ENCODE measurements at places on chromosomes 1 and 21.

DNA sequence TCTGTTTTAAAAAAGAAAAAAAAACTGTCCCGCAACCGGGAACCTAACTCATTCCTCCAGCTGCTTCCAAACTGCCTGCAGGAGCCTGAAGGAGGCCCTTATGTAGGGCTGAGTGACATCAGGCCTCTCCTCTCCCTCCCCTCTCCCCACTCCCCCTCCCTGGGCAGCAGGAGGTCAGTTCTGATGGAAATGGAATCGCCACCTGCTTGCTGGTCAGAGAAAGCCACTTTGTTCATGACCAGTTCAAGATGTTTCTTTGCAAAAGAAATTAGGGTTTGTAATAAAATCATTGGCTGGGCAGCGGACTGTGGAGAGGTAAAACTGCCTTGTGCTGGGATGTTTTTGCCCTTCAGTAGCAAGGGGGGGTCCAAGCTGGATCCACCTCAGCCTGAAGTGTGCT is at the start of gene MAP1LC3C:
Gene MAP1LC3C, minus strand, starts transcription at position 73 of the 400 bp plus-strand sequence. CDS start 90 bp downstream, outside the sequence.
- no peak for DNase-seq

DNA sequence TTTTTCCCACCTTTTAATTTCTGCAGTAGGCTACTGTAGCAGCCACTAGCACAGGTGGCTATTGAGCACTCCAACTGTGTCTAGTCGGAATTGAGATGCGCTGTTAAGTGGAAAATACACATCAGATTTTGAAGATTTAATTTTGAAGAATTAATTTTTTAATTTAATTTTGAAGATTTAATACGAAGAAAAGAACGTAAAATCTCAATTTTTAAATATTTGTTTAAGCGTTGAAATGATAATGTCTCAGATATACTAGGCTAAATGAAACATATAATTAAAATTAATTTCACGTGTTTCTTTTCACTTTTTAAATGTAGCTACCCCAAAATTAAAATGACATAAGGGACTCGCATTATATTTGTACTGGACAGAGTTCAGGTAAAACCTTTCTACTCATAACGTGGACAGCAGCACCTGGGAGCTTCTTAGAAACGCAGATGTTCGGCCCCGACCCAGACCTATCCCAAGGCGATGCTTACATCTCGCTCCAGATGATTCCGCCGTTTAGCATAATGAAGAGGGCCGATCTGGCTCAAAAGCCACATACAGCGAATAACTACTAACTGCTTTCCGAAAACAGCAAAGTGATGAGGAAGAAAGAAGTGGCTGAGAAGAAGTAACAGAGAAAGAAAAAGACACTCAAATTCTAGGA is 717 bp downstream of the CRYZL1 start:
- no peak for DNase-seq

DNA sequence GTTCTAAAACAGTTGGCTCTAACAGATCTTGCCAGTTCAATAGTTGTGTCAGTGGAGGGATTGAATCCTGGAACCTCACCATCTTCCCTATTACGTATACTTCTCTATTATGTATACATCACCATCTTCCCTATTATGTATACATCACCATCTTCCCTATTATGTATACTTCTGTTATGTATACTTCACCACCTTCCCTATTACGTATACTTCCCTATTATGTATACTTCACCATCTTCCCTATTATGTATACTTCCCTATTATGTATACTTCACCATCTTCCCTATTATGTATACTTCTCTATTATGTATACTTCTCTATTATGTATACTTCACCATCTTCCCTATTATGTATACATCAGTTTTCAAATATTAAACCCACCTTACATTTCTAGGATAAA is 34.4 kb upstream of the HP1BP3 start:
- DNase-seq: no peak

DNA sequence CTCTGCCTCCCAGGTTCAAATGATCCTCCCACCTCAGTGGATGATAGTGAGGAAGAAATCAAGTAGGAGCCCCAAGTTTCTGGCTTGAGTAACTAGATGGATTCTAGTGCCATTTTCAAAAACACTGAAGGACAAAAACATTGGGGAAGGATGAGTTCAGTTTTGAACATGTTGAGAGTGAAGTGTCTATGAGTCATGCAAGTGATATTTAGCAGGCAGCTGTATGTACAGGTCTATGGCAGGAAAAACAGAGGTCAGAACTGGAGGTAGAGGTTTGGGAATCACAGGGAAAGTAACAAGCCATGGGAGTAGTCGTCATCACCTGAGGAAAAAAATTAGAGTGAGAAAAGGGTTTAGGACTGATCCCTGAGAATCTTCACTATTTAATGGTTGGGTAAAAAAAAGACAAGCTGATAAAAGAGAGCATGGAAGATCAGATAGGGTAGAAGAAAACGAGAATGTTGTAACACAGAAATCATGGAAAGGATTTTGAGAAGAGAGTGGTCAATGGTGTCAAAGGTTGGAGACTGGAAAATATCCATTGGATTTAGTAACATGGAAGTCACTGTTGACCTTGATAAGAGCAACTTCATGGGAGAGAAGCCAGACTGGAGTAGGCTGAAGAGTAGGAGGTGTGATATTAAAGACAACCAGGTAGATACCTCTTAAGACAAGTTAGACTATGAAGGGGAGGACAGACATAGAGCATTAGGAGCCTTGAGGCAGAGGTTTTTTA is 53.1 kb downstream of the DIPK1A start:
- no peak for DNase-seq

DNA sequence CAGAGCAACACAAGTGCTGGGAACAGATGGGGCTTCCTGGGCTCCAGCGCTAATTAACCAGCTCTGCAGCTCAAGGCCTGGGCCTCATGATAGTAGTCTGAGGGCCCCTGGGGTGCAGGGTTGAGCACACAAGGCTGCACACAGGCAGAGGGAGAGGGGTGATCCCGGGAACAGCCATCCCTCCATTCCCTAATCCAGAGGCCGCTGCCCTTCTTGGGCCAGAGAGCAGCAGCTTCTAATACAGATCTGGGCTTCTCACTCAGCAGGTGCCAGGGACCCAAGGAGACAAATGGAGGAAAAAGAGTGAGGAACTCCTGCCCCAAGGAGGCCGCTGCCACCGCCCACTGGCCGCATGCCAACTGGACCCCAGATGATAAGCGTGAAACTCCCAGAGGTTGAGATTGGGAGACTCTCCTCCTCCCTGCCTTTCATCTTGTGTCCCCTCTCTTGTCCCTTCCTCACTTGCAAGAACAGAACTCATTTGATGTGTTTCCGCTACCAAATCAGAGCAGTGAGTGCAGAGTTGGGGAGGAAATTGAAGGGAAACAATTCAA is 58.0 kb upstream of the IFNAR2 start:
- DNase-seq: no peak

DNA sequence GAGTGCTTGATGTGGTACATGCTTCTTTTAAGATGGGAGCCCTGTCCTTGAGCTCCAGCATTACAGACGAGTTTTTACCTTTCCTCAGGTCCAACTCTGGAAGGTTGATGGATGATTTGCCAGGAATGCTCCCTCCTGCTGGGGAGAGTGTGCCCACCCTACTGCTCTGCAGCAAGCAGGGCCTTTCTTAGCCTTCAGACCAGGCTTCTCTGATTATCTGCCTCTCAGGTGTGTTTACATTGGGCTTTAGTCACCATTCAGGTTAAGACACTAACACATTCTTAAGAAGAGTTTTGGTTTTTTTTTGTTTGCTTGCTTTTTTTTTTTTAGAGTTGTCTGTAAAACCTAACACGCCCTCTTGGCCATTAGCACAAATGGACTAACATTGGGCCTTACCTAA is 301.8 kb downstream of the KCNT2 start:
- no peak for DNase-seq

DNA sequence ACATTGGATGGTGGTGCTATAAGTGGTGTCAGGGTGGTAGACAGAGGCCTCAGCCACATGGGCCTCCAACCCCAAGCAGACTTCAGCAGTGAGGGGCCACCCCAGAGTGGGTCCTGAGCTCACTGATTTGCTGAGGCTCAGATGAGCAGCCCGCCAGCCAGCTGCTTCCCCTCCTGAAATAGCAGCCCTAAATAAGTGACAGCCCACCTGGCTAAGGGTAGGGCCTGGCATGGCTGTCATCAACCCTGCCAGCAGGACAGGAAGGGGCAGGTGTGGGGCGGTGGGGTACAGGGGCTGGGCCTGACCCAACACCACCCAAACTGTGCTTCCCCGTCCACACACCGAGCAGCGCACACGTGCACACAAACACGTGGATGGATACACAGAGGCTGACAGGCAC is 79.3 kb downstream of the GRIK3 start:
- DNase-seq: no peak

DNA sequence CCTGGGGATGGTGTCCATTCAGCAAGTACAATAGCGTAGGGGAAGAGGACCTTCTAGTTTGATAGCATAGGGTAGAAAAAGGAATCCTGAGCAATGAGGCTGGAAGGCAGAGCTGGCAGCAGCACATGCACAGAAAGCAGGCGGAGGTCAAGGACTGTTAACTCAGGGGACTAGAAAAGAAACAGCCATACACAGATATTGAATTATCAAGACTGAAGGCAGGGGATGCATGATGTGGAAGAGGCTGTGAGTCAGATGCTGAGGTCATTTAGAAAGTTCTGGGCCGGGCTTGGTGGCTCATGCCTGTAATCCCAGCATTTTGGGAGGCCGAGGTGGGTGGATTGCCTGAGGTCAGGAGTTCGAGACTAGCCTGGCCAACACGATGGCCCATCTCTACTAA is 65.6 kb downstream of the OPTC start:
- no peak for DNase-seq

GRCh38 chr1:66478116-66478515 is 55.8 kb upstream of the SGIP1 start:
- DNase-seq: no peak

DNA sequence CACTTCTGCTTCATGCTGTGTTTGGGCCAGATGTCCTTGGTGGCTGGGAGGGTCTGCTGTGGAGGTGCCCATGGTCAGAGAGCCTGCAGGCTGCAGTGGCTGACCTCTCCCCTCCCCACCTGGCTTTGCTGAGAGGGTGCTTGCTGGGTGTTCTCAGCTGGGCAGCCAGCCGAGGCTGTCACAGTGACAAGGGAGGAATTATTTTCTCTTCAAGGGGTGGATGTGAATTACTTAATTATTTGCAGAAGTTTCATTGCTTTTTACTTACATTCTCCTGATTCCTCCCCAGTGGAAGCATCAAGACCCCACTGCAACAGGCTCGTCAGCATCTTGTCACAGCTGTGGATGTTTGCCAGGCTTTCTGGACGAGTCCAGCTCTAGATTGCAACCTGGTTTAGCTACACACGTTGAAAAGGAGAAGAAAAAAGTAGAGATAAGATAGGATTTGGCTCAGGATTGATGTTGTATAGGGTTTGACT is 70.3 kb downstream of the GALNT2 start:
- no peak for DNase-seq

DNA sequence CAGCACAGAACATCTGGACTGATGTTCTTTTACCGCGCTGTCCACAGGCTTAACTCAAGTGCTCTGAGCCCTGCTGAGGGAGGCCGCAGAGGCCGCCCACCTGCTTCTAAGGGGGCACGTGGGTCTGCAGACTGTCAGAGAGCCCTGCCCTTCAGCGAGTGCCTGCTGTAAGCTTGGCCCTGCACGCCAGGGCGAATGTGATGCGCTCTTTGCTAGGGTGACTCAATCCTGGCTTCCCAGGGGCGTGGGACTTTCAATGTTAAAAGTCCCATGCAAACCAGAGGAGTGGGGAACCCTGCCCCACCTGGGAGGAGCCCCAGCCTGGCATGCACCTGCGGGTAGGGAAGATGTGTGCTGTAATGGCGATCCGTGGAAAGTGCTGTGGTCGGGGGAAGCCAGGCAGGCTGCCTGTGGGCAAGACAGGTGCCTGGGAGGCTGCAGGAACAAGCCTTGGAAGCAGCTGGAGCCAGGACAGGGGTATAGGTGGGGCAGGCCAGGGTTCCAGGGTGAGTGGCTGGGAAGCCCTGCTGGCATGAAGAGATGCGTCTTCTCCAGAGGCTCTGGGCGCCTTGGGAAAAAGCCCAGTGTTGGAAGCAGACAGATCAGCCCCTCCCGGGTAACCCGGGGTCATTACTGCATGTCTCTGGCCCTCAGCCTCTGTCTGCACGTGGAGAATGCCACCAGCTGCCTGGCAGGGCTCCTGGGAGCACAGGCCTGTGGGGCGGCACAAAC is 594 bp upstream of the PANK4 start:
- peak; percentile 25 for DNase-seq

- no peak for DNase-seq
Observed at GRCh38 chr1:50564417-50564816, 141.2 kb upstream of the DMRTA2 start.

DNA sequence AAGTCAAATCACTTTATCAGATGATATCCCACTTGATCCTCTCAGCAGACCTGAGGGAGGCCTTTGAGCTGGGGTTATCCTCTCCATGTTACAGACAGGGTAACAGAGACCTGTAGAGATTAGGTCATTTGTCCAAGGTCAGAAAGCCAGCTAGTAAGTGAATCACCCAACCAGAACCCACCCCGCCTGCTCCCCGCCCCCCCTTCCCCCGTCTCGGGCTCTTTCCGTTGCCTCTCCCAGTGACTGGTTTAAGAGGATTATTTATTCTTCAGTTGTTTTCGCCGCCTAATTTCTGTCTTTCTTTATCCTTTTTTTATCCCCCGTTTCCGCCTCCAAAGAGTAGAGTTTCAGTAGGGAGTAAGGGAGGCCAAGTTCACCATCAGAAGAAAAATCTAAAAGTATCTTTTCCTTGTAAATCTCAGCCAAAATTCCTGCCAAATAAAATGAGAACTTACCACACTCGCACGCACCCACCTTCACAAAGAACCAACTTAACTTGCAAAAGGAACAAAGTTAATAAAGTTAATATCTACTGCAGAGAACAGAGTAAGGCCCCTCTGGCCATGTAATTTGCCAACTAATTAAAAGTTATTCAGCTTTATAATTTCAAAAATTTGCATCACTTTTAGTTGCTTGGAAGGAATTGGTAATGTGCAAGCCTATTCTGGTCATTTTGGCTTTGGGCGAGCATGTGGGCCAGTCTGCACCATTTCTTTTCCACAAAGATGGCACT is 76.8 kb upstream of the TRABD2B start:
- DNase-seq: no peak

DNA sequence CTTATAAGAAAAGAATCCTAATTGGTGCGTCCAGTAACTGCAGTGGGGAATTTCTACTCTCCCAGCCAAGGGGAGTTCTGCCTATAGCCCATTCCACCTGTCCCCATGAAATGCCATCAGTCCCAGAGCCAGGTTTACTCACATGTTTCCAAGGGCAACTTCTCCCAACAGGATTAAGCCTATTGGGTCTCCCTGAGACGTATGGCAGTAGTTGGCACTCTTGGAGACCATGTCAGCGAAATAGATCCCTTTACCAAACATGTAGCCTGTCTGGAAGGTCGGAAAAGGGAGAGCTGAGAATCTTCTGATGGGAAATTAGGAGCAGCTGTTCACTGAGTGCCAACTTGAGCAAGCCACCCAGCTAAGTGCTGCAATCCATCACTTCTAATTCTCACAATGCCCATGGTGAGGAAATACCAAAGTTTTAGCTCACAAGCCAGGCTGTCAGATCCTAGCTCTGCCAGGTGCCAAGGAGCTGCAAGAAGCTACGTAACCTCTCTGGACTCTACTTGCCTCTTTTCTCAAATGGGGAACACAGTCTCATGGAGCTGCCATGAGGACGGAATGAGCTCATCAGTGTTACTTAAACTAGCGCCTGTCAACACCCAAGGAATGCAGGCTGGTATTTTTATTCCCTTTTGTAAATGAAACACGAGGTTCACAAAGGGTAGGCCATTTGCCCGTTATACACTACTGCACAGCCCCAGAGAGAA is 43.9 kb downstream of the PARP1 start:
- DNase-seq: no peak

All from T-helper 9 cell (primary cell).